ENCODE measurements at places on chromosomes 7 and 10.

DNA sequence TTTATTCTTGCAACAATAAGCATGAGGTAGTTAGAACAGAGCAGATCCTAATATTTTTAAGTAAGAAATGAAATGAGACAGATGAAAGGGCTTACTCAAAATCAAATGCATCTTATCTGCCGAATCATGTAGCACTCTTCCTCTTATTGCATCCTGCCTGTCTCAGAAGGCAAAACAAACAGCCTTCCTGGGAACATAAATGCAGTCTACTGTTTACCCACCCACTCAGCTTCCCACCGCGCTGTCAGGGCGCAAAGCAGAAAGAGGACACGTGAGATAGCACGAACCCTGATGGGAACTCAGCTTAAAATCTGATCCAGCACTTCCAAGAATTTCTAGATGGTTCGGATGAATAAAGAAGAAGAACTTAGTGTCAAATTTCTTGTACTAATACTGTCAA, 114.4 kb upstream of the CDK1 start:
- peak; percentile 28 for DNase-seq

DNA sequence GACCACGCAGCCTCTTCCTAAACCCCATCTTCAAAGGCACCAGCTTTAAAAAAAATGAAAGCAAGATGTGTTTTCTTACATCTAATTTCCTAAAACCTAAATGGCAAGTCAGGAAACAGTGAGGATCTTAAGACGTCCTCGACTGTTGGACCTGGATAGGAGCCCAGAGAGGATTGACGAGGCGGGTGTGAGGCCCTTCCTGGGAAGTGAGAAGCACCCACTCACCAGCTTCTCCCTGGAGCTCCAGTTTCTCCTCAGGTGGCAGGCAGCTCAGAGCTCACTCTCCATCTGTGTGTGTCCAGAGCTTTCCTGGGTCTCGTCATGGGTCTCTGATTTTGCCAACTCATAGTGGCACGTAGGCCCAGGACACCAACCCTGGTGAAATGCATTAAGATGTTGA, 614.0 kb upstream of the AUTS2 start:
- DNase-seq, result no peak

DNA sequence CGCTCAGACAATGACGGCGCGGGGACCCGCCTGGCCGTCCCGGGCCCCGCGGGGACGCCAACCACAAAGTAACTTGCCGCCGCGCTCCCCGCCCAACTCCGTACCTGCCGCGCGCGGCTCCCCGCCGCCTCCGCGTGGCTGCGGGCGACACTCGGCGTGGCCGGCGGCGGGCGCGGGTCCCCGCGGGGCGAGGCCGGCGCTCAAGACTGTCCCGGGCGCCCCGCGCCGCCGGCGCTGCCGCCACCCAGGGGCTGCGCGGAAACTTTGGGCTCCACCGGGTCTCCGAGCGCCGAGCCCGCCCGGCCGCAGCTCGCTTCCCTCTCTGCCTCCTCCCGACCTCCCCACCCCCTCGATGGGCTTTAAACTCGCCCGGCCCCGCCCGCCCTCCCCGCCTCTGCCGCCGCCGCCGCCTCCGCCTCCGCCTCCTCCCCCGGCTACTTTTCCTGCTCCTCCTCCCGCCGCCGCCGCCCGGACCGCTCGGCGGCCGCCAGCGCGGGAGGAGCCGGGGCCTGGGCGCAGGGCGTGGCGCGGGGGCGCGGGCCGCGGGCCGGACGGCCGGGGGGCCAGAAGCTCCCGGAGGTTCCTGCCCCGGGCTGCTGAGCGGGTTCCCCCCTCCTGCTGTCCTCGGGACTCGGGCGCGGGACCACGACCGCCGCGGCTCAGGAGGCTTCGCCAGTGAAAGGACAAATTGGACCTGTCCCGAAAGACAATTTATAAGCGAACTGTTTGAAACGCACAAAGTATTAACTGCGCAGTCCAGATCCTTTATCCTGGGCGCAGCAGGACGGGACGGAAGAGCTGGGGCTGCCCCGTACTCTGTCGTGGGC, 10.6 kb upstream of the GRB10 start:
- no peak for DNase-seq

GRCh38 chr7:130611218-130611617, 57.3 kb downstream of the COPG2 start:
- DNase-seq, result no peak

GRCh38 chr10:92278996-92279696, 11.7 kb downstream of the CPEB3 start:
- no peak for DNase-seq

DNA sequence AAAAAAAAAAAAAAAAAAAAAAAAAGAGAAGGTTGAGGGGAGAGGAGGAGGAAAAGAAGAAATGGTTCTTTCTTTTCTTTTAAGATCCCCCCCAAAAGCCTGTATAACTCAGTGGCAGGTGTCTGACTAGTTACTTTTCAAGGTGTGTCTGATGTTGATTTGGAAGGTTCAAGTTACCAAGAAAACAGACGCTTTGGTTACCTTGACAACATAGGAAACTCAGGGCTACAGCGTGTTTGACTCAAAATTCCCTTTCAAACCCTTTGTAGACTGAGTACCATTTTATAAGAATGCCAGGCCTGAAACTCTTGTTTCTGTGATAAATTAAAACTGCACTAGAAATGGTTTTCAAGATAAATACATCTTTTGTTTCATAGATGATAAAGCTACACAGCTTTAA, 286.8 kb downstream of the SKIDA1 start:
- no peak for DNase-seq

DNA sequence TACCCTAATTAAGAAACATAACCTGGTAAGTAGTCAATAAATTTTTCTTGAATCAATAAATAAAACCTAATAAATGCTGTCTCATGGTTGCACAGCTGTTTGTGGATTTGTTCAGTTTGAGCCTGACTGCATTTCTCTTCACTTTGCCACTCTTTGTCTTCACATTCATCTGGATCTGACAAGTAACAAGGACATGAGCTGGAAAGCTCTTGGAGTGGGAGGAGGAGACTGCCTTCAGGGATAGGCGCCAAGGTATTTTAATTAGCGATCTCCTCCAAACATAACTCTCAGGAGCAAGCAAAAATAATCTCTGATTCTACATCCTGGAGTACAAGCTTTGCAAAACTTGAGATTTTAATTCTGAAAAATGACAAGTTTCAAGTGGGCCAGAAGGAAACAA, 251.0 kb downstream of the BMPER start:
- no peak for DNase-seq

GRCh38 chr7:15007507-15007906, 105.0 kb upstream of the DGKB start:
- peak; percentile 11 for DNase-seq

DNA sequence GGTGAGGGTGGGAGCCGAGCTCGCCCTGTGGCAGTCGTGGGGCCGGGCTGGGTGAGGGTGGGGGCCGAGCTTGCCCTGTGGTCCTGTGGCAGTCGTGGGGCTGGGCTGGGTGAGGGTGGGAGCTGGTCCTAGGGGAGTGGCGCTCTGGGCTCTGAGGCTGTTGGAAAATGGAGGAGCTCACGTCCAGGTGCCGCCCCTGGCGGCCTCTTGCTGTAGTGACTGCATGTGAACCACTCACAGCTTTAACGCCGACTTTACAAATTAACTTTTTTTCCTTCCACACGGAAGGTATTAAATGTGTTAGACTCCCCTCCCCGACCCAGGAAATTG, 312.6 kb downstream of the WDR37 start:
- peak; percentile 44 for DNase-seq

GRCh38 chr7:140726281-140726680, 29.8 kb downstream of the NDUFB2 start:
- no peak for DNase-seq

DNA sequence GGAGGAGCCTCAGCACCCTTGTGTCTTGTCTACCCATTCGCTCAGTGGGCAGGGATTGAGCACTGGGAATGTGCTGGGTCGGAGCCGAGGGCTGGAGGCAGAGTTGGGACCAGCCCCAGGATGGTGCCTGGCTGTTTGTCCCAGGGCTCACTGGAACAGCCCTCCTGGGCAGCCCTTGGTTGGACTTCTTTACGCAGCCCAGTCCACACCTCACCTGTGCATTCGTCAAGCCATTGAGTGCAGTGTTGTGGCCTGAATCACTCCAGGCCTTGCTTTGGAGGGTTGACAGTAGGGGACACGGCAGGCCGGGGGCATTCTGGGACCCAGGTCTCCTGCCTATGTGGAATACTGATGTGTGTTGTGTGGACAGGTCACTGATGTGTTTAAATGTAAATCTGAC, 229.6 kb downstream of the MGMT start:
- DNase-seq, result no peak

DNA sequence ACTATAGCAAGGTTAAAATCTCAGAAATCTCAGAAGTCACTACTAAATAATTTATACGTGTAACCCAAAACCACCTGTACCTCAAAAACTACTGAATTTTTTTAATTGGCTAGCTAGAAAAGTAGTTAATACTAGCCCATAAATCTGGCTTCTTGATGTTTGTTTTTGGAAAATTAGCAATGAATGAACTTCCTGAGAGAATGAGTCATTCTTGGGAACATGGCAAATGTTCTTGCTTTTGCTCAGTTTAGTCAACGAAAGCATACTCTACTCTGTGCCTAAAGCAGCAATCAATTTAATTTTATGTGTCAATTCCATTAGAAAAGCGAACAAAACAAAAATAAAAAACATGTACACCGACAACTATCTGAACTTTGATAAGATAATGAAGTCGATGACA, 69.2 kb downstream of the SEMA3E start:
- DNase-seq, result no peak

DNA sequence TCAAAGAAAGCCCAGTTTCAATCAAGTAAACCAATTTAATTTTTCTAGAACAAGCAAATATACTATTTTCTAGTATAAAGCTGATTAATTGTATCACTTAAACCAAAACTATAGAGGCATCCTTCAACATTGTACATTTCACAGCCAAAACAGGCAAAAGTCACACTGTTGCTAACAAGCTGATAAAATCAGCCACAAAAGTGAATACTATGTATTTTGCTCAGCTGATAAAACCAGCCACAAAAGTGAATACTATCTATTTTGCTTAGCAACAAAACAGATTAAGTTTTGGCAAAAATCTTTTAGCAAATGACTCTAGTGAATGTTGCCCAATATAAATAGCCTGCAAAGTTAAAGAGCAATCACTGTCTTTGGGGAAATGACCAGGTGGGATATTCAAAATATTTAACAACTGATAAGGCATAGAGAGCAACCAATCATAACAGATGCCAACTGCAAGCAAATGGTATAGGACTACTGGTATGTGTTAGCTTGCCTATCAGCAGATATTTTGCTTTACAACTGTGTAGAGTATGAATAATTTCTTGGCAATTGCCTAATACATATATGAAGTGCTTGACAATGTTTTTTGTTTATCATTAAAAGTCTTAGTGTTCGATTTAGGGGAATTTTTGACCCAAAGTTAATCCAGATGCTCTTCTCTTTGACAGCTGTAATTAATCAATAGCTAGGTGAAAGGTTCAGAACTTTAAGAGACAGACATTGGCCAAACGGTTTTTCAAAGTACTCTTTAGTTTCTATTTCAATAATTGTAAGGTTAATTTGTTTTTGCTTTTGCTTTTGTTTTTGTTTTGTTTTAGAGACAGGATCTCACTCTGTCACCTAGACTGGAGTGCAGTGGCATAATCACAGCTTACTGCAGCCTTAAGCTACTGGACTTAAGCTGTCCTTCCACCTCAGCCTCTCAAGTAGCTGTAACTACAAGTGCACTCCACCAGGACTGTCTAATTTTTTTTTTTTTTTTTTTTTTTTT, 44.4 kb upstream of the SP4 start:
- no peak for DNase-seq

DNA sequence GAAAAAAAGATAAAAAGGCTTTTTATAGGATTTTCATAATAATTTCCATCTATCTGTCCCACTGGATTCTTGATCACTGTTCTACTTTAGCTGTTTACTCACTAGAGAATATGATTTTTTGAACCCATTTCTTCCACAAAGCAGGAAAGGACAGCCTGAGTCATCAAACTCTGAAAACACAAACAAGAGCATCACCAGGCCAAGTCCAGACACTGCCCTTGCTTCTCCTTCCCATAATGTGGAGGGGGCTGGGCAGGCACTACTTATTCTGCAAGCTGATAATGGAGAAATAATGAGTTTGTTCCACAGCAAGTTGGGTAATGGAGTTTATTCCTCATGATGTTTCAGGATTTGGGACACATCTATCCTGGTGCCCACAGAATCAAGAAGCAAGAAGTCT, 13.0 kb upstream of the KCNIP2 start:
- no peak for DNase-seq

DNA sequence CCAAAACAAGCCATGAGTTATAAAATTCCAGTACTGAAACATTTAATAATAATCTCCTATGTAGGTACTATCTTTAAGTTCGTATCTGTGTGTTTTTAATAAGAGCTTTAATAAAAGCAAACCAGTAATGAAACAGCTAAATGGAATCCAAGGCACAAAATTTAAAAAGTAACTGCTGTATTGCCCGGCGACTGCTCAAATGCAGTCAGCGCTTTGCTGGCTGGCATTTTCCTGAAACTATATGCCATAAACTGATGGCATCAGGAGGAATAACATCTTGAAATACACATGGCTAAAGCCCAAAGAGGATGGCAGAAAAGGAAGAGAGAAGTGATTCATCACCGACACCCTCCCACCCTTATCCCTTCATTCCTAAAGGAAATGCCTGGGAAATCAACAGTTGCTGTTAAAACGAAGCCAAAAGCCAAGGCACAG, 133.1 kb downstream of the CUBN start:
- no peak for DNase-seq

GRCh38 chr7:11315666-11316258, 342.1 kb downstream of the PHF14 start:
- no peak for DNase-seq

GRCh38 chr7:44142028-44142427, 896 bp upstream of the MYL7 start:
- no peak for DNase-seq

DNA sequence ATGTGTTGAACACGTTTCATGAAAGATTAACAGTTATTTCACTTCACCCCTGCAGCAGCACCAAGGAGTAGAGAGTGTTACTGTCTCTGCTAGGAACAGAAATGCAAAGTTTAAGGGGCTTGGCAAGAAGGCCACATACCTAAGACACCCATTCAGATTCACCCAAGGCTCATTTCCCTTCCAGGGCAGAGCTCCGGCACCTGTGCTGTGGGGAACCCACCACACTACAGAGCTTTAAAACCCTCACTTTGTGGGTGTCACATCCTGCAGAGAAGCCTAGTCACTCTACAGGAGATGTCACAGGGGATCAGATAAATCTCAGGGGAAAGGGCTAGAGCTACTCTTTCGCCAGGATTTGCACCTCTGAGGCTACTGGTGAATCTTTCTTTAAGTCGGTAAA, 176.1 kb upstream of the KLF6 start:
- DNase-seq, result no peak

DNA sequence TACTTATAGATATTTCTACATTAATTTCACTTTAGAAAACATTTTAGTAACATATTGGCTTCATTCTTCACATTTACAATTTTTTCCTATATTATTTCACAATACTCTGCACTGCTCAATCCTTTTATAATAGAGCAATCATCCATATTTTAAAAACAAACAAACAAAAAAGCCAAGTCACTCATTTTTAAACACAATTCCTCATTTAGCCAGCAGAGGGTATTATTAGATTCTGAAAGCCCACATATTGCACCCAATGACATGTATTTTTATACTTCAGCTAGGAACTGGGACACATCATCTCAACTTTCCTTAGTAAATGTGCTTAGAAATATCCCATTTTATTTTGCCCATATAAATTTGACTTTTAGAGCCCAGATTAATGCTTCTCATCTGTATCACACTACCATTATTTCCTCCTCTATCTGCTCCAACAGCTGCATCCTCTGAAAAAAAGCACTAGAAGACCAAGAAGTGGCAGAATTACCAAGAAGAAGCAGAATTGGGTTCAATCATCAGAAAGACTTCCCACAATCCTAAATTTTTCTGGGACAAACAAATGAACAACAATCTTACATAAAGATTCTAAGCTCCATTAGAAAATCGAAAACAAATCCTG, 29.5 kb downstream of the CTNNA3 start:
- no peak for DNase-seq

GRCh38 chr7:48363174-48363573, 191.9 kb downstream of the ABCA13 start:
- no peak for DNase-seq

All from SHP77 (cell line).